Stimulated activated CD8-positive, alpha-beta memory T cell treated with anti-CD3 and anti-CD28 coated beads, Interleukin-15, amount 100 ng/mL, for 1 hour (primary cell): ENCODE measurements at places on chromosomes 6 and 20.

DNA sequence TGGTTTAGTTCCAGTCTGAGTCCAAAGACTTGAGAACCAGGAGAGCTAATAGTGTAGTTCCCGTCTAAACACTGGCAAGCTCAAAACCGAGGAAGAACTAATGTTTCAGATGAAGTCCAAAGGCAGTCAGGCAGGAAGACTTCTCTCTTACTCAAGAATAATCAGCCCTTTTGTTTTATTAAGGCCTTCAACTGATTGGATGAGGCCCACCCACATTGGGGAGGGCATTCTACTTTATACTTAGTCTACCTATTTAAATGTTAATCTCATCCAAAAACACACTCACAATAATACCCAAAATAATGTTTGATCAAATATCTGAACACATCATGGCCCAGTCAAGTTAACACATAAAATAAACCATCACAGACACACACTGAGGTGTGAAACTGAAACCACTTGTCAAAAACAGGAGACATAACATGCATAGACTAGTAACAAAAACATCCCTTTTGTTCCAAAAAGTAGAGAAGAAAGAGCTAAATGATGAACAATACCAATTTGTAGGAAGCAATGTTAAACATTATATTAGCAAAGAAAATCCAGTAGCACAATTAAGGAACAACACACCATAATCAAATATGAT lies 50.2 kb upstream of the SENP6 start:
- no peak for DNase-seq

DNA sequence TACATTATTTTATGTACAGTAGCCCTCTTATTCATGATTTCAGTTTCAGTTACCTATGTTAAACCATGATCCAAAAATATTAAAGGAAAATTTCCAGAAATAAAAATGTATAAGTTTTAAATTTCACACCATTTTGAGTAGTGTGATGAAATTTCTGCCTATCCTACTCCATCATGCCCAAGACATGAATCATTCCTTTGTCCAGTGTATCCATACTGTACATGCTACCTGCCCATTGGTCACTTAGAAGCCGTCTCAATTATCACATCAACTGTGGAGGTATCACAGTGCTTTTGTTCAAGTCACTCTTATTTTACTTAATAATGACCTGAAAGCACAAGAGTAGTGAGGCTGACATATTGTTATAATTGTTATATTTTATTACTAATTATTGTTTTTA lies 32.3 kb upstream of the PLCB4 start:
- no peak for DNase-seq

DNA sequence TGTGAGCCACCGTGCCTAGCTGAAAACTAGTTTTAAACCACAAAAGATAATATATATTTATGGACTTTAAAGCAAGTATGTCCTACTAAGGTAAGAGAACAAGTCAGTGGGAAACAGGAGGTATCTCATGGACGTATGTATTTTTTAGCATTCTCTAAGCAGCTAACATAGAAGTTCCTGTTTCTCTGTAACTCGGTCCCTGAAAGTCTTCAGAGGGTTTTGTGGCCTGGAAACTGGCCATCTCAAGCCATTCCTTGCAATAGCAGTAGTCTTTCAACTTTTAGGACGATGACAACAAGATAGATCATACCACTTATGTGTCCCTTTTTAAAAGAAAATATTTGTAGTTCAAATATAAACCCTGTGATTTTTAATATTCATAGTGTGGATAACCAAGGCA lies 95.6 kb upstream of the RALGAPA2 start:
- no peak for DNase-seq

GRCh38 chr6:143632894-143633293 lies 44.9 kb upstream of the PHACTR2 start:
- no peak for DNase-seq

- no peak for DNase-seq
Measured at GRCh38 chr6:90167514-90168379, 128.9 kb downstream of the BACH2 start.

GRCh38 chr20:34069341-34070078 lies 42.5 kb downstream of the EIF2S2 start:
- DNase-seq, result peak; percentile 16

DNA sequence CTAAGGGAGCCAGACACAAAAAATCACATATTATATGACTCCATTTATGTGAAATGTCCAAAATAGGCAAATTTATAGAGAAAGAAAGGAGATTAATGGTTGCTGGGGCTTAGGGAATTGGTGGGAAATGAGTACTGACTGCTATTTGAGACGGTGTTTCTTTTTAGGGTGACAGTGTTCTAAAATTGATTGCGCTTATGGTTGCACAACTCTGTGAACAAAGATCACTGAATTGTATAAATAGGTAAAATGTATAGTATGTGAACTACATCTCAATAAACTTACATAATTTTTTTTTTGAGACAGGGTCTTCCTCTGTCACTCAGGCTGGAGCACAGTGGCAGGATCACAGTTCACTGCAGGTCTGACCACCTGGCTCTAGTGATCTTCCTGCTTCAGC lies 45.4 kb downstream of the REV3L start:
- DNase-seq, result no peak

DNA sequence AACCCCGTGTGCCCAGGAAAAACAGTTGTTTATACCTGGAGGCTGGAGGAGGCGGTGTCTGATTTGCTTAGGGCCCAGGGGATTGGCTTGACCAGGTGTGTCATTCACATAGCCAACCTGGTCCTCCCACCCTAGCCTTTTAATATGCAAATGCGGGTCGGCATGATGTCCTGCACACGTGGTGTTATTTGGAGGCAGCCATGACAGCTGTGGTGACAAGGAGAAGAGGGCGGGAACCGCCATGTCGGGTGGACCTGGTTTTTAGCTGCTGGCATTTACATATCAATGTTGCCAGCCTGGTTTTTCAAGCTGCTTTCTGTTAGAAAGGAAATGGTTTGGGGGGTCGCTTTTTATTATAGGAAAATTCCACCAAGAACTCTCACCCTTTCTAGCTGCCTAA lies 291.4 kb upstream of the QKI start:
- DNase-seq, result no peak

GRCh38 chr6:31729979-31730630 lies 1.0 kb upstream of the DDAH2 start:
- no peak for DNase-seq

DNA sequence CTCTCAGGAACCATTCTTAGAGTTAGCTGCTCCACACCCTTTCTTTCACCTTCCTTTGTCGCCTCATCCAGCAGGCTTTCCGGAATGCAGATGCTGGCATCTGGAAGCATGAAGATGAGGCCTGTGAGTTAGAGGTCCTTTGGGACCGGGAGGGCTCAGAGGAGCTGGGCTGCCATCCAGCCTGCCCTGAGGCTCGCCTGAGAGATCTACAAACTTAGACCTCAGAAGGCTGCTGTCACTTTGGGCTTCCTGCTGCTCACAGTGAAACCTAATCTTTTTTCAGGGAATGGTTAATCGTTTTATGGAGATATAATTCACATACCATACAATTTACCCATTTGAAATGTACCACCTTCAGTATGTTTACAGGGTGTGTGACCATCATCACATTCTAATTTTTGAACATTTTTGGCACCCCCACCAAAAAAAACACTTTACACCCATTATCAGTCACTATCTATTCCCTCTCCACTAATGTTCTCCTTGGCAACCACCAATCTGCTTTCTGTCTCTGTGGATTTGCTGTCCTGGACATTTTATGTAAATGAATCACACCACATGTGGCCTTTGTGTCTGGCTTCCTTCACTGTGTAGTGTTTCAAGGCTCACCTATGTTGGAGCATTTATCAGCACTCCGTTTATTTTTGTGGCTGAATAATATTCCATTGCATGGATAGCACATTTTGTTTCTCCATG lies 20.0 kb upstream of the MPC1 start:
- no peak for DNase-seq

DNA sequence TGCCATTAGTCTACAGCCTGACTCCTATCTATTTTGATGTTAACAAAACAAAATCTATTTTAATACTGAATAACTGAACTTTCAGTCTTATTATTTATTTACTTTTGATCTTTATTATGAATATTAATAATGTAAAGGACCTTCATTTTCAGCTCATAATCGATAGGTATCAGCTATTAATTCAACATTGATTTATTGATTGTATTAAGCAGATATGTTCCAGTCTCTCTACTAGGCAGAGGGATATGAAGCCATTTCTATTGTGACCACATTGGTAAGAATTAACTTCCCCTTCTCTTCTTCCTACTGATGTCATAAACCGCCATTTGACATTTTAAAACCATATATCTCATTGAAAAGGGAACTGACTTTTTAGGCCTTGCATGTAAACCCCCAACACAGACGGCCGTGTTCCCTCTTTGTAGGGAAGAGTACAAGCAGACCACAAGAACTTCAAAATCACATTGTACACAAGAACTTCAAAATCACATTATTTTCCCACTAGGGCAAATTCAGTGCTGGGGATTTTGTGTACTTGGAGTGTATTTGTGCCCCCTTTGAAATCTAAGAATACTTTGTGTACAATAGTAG lies 69.5 kb upstream of the FABP7 start:
- no peak for DNase-seq

DNA sequence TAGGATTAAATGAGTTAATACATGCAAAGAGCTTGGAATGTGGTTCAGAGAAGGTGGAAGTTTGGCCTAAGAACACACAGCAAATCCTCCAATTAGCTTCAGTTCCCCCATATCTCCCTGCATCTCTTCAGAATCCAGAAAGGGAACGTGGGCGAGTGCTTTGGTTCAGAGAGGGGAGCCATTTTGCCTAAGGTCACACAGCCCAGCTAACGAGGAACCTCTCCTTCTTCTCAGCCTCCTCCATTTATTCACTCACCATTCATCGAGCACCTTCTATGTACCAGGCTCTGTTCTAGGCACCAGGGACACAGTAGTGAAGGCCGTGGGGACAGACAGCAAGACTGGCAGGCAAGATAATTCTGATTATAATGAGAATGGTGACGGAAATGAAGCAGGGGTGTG lies 2.3 kb upstream of the CEBPB start:
- no peak for DNase-seq

DNA sequence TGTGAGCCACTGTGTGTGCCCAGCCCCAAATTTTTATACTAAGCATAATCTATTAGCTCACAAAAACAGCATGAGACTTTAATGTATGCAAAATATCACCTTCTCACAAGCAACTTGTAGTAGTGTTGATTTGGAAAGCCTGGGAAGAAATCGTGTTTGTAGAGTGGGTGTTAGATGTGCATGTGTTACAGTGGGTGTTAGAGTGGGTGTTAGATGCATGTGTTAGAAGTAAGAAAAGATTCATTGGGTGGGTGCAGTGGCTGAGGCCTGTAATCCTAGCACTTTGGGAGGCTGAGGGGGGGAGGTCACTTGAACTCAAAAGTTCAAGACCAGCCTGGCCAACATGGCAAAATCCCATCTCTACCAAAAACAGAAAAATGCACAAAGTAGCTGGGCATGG lies 6.3 kb upstream of the SCAF8 start:
- DNase-seq, result no peak

GRCh38 chr6:125793280-125793679 lies 2.5 kb downstream of the NCOA7 start:
- DNase-seq, result no peak

DNA sequence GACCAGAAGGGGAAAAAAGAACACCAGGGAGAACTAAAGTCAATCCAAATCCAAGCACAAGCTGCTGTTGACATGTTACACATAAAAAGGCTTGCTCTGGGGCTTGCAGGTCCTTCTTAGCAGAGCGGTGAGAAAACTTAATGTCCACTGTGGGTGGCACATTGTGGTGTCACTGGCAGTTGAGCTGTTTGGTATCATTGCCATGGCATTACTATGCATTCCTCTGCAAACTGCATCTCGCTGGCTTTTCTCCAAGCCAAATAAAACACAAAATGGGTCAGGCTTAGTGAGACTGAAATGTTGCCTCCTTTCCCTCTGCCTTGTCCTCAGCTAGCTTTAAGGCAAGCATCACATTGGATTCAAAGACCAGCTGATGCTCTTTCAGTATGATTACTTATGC lies 40.9 kb downstream of the LY86 start:
- DNase-seq, result no peak

DNA sequence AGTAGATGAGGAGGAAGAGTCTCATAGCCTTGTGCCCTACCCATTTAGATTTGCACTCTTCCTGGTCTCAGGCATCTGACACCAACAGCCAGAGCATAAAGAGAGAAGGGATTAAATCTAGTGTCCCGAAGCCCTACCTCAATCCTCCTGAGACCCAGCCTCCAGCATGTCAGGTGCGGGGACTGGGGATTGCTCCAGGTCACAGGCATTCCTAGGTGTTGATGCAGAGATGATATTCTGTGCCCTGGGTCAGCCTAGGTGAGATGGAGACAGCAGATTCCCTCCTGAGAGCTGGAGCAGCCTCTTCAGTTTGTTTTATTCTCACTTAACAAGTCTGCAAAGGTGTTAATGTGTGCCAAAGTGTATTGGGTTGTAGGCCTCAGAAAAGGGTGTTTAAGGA lies 89.8 kb downstream of the ANKRD6 start:
- DNase-seq, result no peak

- no peak for DNase-seq
Measured at GRCh38 chr6:164640956-164641355, 668.4 kb downstream of the C6orf118 start.

DNA sequence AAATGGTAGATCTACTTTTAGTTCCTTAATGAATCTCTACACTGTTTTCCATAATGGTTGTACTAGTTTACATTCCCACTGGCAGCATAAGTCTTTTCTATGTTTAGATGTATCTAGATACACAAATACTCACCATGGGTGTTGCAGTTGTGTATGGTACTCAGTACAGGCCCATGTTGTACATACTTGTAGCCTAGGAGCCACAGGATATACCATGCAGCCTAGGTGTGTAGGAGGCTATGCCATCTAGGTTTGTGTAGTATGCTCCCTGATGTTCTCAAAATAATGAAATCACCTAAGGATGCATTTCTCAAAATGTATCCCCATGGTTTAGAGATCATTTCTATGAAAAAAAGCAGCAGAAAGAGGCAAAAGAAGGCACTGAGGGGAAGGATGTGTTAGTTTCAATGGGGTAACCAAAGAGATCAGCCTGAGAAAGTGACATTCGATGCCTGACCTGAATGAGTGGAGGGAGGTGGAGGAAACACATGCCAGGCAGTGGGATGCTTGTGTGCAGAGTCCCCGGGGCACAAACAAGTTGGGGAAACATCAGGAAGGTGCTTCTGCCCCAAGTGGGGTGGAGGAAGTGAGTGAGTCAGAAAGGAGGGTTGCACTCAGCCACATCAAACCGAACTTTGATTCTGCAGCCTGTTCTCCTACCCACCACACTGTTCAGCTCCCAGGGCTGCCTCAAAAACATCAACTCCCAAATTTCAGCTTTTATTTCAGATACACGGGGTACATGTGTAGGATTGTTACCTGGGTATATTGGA lies 191.2 kb downstream of the ZNF217 start:
- peak; percentile 4 for DNase-seq

GRCh38 chr6:44243345-44243744 lies 3.6 kb upstream of the HSP90AB1 start:
- no peak for DNase-seq

DNA sequence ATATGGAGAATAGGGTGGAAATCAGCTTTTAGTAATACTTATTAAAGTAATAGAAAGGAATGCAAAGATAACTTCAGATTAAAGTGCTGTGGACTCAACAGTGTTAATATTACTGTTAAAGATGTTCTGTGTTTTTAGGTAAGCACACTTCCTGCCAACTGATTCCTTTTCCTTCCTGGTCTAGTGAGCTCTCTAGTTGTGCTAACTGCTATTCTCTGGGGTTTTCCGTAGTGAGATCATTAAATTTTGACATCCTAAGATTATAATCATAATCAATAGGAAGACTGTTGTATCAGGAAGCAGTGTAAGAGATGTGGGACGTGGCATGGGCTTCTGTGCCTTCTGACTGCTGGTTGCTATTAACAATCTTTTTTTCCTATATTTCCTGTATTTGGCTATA lies 1.2 kb upstream of the TMEM217 start:
- DNase-seq, result no peak
